Chondrocyte (in vitro differentiated cells): ENCODE measurements at places on chromosomes 11 and 22. TPM values are rescaled to one million over a fixed set of nuclear protein-coding genes. Genes with fewer than 3 reads are reported as not detected.

GRCh38 chr11:115522302-115522701 is 18.1 kb upstream of the CADM1 start:
- no peaks in the 10 kb centered on the region for H3K36me3 ChIP-seq
- H3K27me3 ChIP-seq: peaks cover 40% of the 10 kb centered on the region
- DNase-seq: no peak
- no peak overlapping the region for H3K4me3 ChIP-seq
- no peak overlapping the region for H3K27ac ChIP-seq
- H3K4me1 ChIP-seq: peaks cover 8% of the 10 kb centered on the region

- peaks cover 20% of the 10 kb centered on the region for H3K27me3 ChIP-seq
- H3K4me3 ChIP-seq: no peak overlapping the region
- H3K4me1 ChIP-seq: no peaks in the 10 kb centered on the region
- H3K36me3 ChIP-seq: no peaks in the 10 kb centered on the region
- no peak overlapping the region for H3K27ac ChIP-seq
- DNase-seq: no peak
Observed at GRCh38 chr11:44351898-44352498, 42.1 kb upstream of the ALX4 start.

DNA sequence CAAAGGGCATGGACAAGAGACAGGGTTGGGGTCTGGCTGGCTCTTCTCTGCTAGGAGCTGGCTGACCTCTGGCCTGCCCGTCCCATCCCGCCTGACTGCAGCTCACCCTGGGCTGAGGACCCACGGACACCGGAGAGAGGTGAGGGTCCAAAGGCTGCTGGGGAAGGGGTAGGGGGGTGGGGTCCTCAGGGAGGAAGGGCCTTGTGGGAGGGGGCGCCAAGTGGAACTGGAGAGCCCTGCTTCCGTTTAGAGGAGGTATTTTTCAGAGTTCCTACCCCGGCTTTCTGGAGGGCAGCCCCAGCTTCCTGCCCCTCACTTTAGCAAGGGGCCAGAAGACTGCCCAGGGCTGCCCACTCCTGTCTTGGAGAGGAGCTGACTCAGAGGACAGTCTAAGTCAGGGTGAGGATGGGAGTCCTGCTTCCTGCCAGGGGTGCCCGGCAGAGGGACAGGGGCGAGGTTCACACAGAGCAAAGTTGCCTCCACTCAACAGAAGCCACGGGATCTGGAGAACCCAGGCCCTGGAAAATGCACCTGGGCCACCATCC is 7.1 kb downstream of the LARGE2 start:
- DNase-seq: no peak
- peaks cover 11% of the 10 kb centered on the region for H3K27me3 ChIP-seq
- H3K27ac ChIP-seq: no peak overlapping the region
- H3K4me1 ChIP-seq: peaks cover 6% of the 10 kb centered on the region
- H3K4me3 ChIP-seq: no peak overlapping the region

DNA sequence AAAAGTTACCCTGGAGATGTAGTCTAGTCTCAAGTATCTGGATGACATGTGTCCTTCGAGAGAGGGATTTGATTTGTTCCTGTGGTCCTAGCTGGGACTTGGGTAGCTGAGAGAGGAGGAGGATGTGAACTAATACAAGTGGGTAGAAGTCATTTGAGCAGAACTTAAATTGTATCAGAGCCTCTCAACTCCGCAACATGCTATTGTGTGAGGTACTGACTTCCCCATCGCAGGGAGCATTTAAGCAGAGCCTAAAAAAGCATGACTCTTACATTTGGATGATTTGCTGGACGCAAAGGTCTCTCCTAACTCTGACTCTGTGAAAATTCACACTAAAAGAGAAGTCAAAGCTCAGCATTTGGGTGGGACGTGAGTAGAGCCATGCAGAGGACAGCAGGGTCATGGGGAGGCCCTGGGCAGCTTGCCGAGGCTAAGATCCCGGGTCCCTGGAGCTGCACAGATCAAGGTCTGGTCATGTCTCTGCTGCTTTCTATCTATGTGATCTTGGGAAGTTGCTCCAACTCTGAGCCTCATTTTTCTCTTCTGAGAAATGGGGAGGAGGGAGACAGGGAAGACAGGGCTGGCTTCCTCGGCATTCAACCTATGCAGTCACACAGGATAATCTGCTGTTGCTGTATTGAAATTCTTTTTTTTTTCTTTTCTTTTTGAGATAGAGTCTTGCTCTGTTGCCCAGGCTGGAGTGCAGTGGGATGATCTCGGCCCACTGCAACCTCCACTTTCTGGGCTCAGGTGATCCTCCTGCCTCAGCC is 44.9 kb downstream of the CD82 start:
- peaks cover 16% of the 10 kb centered on the region for H3K4me1 ChIP-seq
- H3K4me3 ChIP-seq: no peak overlapping the region
- peaks cover 4% of the 10 kb centered on the region for H3K27me3 ChIP-seq
- peaks cover 2% of the 10 kb centered on the region for H3K36me3 ChIP-seq
- no peak overlapping the region for H3K27ac ChIP-seq

The OR52I1 gene
- total RNA-seq: not detected in 3 replicates

DNA sequence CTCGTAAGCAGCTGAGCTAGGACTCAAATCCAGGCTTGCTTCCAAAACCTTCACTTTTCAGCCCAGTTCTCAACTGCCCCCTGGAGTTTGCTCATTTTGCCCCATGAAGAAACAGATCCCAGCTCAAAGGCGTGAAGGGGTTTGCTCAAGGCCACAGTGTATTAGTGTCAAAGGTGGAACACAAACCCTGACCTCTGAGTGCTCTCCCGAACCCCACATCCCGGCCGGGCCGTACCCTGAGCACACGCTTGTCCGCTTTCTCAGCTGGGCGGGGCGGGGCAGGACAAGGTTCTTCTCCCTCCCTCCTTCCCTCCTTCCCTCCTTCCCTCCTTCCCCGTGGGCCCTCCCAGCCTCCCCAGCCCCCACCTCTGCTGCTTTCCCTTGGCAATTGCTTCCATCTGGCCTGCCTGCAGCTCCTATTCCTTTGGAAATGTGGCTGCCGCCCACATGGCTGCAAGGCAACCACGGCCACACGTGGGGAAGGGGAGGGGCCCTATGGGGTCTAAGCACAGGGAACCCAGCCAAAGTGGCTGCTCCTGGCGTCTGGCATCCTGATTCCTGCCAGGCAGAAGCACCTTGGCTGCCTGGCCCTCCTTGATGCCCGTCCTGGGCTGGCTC is 4.1 kb downstream of the ST3GAL4 start:
- peak overlapping the region; percentile 66 for H3K27ac ChIP-seq
- DNase-seq: peak; percentile 88
- H3K27me3 ChIP-seq: no peaks in the 10 kb centered on the region
- H3K4me1 ChIP-seq: peaks cover 72% of the 10 kb centered on the region
- no peaks in the 10 kb centered on the region for H3K36me3 ChIP-seq

- H3K4me3 ChIP-seq: no peak overlapping the region
- H3K4me1 ChIP-seq: no peaks in the 10 kb centered on the region
- DNase-seq: no peak
- H3K36me3 ChIP-seq: peaks cover 10% of the 10 kb centered on the region
- H3K27me3 ChIP-seq: peaks cover 6% of the 10 kb centered on the region
Observed at GRCh38 chr11:85930879-85931366, 75.7 kb downstream of the CCDC83 start.

The APOL5 gene
- total RNA-seq: not detected in 3 replicates

The KLHL22 gene
- total RNA-seq: 37.3 to 49.3 TPM (median 37.7 TPM) in 3 replicates

DNA sequence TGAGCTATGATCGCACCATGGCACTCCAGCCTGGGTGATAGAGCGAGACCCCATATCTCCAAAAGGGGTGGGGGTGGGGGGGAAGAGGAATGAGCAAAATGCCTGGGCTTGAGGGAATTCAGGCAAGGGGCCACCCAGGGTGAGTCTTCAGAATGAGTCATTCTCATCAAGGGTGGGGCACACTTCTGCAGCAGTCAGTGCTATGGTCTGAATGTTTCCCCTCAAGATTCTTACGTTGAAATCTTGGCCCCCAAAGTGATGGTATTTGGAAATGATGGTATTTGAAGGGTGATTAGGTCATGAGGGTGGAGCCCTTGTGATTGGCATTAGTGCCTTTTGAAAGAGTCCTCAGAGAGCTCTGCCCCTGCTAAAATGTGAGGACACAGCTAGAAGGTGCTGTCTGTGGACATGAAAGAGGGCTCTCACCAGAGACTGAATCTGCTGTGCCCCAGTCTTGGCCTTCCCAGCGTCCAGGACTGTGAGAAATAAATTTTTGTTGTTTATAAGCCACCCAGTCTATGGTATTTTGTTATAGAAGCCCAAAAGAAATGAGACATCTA is 86.4 kb upstream of the THY1 start:
- peaks cover 25% of the 10 kb centered on the region for H3K27me3 ChIP-seq
- no peak for DNase-seq
- no peak overlapping the region for H3K27ac ChIP-seq
- H3K36me3 ChIP-seq: no peaks in the 10 kb centered on the region

- H3K27ac ChIP-seq: peak overlapping the region; percentile 71
- H3K4me3 ChIP-seq: no peak overlapping the region
- H3K27me3 ChIP-seq: no peaks in the 10 kb centered on the region
- no peak for DNase-seq
- peaks cover 26% of the 10 kb centered on the region for H3K4me1 ChIP-seq
- peaks cover 36% of the 10 kb centered on the region for H3K36me3 ChIP-seq
Observed at GRCh38 chr11:118657238-118657637, 22.2 kb downstream of the TREH start.

DNA sequence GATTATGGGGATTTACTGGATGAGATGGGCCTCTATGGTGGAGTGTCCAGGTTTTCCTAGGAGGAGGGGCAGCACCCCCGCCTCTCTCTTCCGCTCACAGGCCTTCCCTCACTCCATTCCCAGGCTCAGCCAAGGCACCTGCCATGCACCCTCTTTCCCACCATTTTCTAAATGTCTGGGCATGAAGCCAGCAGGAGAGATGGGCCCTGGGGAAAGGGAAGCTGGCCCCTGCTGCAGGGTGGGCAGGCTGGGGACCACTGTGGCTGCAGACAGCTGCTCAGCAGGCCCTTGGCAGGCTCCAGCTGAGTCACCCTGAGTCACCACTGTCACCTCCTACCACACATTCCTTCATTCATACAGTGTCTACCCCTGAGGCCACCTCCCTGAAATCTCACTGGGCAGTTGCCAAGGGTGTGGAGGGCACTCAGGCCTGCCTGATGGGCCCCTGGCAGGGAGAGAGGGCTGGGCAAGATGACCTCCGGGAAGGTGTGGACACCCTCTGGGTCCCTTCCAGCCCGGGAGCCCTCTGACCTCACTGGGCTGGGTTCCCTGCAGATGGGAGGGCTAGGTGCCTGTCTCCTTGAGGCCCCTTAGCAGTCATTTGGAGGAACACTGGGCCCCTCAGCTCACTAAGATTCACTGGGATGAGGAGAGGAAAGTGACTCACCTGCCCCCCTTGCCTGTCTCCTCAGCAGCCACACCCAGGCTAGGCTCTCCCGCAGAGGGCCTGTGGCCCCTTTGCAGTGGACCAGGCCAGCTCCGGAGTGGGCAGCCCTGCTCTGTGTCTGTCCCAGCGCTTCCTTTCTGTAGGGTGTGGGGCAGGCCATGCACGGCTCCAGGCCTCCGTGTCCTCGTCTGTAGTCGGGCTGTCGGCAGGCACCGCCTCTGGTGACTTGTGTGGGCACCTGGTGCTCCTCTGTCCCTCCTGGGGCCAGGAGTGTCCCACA is 7.8 kb downstream of the MYEOV start:
- peak; percentile 88 for DNase-seq
- peaks cover 2% of the 10 kb centered on the region for H3K27me3 ChIP-seq
- H3K27ac ChIP-seq: peak overlapping the region; percentile 77
- H3K4me3 ChIP-seq: no peak overlapping the region
- peaks cover 70% of the 10 kb centered on the region for H3K4me1 ChIP-seq

The C11orf42 gene
- not detected in 3 replicates for total RNA-seq

- H3K4me1 ChIP-seq: peaks cover 27% of the 10 kb centered on the region
- H3K27me3 ChIP-seq: no peaks in the 10 kb centered on the region
- peak overlapping the region; percentile 93 for H3K4me3 ChIP-seq
- peak overlapping the region; percentile 45 for H3K27ac ChIP-seq
Observed at GRCh38 chr11:33773404-33773986, 825 bp downstream of the FBXO3 start.

The PELI3 gene
- 9.1 to 10.5 TPM (median 10.0 TPM) in 3 replicates for total RNA-seq

The RAB36 gene
- 2.9 to 4.7 TPM (median 3.5 TPM) in 3 replicates for total RNA-seq

GRCh38 chr11:111674941-111675340 is 72.7 kb downstream of the SIK2 start:
- peaks cover 6% of the 10 kb centered on the region for H3K36me3 ChIP-seq
- no peak for DNase-seq
- H3K4me3 ChIP-seq: no peak overlapping the region
- H3K27me3 ChIP-seq: no peaks in the 10 kb centered on the region

DNA sequence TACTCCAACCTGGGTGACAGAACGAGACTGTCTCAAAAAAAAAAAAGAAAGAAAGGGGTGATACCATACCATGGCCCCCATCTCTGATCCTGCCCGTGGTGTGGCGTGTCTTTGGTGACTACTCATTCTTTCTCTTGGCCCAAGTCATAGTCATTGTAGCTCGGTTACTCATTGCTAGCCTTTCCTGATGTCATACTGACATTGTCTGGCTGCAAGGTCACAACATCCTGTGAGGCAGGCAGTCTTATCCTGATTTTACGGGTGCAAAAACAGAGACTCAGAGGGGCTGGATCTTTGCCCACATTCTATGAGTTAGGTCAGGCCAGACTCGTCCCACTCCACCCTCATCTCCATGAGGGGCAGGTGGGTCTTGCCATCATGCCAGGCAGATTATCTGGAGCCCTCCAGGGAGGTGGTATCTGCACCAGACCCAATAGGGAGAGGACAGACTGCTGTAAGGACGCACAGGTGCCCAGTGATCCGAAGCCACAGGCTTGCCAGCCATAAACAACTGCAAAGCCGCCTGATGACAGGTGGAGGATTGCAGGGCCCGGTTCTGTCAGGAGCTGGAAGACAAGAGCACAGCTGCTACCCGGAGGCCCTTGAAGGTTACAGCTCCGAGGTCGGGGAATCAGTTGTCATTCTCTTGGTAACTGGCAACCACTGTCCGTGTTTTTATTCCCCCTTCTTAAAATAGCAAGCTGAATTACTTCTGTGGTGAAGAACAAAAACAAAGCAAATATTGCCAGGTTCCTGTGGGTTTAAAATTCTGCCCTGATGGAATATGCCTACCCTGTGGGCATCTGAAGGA is 13.8 kb downstream of the TOM1 start:
- no peaks in the 10 kb centered on the region for H3K27me3 ChIP-seq
- H3K27ac ChIP-seq: peak overlapping the region; percentile 87
- peaks cover 49% of the 10 kb centered on the region for H3K4me1 ChIP-seq
- no peak for DNase-seq
- H3K4me3 ChIP-seq: peak overlapping the region; percentile 10

The DEFB131B gene
- not detected in 3 replicates for total RNA-seq

- no peak for DNase-seq
- H3K4me1 ChIP-seq: peaks cover 67% of the 10 kb centered on the region
- H3K27ac ChIP-seq: peak overlapping the region; percentile 63
- peaks cover 64% of the 10 kb centered on the region for H3K36me3 ChIP-seq
- no peak overlapping the region for H3K4me3 ChIP-seq
Observed at GRCh38 chr11:12215181-12215593, 104.8 kb downstream of the MICAL2 start.

The OR8G1 gene
- not detected in 3 replicates for total RNA-seq

GRCh38 chr11:108780119-108780518 is 115.2 kb downstream of the DDX10 start:
- peaks cover 8% of the 10 kb centered on the region for H3K36me3 ChIP-seq
- no peak overlapping the region for H3K27ac ChIP-seq
- DNase-seq: no peak
- peaks cover 7% of the 10 kb centered on the region for H3K4me1 ChIP-seq
- no peaks in the 10 kb centered on the region for H3K27me3 ChIP-seq

- H3K4me1 ChIP-seq: no peaks in the 10 kb centered on the region
- H3K27me3 ChIP-seq: peaks cover 6% of the 10 kb centered on the region
- no peak for DNase-seq
- no peak overlapping the region for H3K27ac ChIP-seq
- no peaks in the 10 kb centered on the region for H3K36me3 ChIP-seq
- H3K4me3 ChIP-seq: no peak overlapping the region
Observed at GRCh38 chr11:100224541-100225034, 462.5 kb upstream of the ARHGAP42 start.
